ENCODE measurements at places on chromosomes 13 and 19. TPM values are rescaled to one million over a fixed set of nuclear protein-coding genes. Genes with fewer than 3 reads are reported as not detected.
A peak's percentile ranks its signal among the peaks of the same experiment; 100 is the strongest.

DNA sequence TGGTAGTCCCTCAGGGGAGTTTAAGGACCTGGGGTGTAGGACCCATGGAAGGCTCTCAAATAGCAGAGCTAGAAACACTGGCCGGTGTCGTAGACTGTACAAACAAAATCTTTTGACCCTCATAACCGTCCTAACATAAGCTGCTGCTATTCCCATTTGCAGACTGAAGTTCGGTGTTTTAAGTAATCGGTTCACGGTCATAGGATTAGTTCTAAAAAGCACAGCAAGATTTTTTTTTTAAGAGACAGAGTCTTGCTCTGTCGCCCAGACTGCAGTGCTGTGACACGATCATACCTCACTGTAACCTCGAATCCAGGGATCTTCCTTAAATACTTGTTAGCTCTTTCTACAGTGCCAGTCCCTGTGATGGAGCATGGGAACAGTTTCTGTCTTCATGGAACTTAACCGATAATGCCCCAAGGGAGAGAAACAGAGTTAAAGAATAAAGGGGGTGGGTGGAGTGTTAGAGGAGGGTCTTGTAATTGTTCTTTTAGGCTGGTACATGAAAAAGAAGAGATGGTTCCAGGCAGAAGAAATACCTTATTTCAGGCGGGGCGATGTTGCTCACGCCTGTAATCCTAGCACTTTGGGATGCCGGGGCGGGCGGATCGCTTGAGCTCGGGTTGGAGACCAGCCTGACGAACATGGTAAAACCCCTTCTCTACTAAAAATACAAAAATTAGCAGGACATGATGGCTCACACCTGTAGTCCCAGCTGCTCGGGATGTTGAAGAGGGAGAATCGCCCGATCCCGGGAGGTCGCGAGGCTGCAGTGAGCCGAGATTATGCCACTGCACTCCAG, 475 bp upstream of the ZC3H4 start:
- H3K27ac ChIP-seq = no peak overlapping the region
- peak overlapping the region; percentile 92 for H3K4me3 ChIP-seq

- H3K27ac ChIP-seq = no peak overlapping the region
- H3K36me3 ChIP-seq = no peaks in the 10 kb centered on the region
- DNase-seq = no peak
- no peaks in the 10 kb centered on the region for H3K27me3 ChIP-seq
- H3K4me1 ChIP-seq = no peaks in the 10 kb centered on the region
- no peak overlapping the region for H3K4me3 ChIP-seq
These were observed 147.7 kb downstream of the TM9SF2 start for GRCh38 chr13:99648927-99649326.

DNA sequence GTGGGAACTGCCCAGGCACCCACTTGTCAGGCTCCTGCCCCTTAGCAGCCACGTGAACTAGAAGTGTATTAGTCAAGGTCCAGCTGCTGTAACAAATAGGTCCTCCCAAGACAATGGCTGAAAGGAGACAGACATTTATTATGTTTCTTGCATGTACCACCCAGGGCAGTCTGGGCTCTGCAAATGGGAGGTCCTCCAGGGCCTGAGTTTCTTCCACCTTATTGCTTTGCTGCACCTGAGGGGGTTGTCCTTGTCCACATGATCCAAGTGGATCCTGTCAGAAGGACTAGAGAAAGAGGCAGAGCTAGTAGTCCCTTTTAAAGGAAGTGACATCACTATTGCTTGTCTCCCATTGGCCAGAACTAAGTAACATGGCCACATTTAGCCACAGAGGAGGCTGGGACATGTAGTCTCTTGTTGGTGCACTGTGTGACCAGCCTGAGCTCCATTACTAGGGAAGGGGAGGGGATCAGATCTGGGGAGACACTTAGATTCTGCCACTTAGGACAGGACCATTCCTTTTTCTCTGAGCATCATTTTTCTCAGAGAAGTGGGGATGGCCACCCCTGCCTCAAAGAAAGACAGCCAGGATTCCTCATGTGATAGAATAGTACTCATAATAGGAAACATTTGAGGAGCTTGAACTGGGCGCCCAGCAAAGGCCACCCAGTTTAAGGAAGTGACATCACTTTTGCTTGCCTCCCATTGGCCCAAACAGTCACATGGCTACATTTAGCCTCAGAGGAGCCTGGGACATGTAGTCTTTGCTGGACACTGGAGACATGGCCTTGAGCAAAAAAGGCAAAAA, 15.1 kb downstream of the CC2D1A start:
- no peak overlapping the region for H3K27ac ChIP-seq
- no peak overlapping the region for H3K4me3 ChIP-seq
- no peaks in the 10 kb centered on the region for H3K4me1 ChIP-seq
- peaks cover 50% of the 10 kb centered on the region for H3K36me3 ChIP-seq
- H3K27me3 ChIP-seq = no peaks in the 10 kb centered on the region

GRCh38 chr13:78589206-78589605, 14.1 kb downstream of the POU4F1 start:
- peak; percentile 95 for DNase-seq
- H3K36me3 ChIP-seq = no peaks in the 10 kb centered on the region

- H3K36me3 ChIP-seq = peaks cover 4% of the 10 kb centered on the region
- no peak overlapping the region for H3K27ac ChIP-seq
- peaks cover 5% of the 10 kb centered on the region for H3K4me1 ChIP-seq
- no peak overlapping the region for H3K4me3 ChIP-seq
- no peak for DNase-seq
These were observed 57.5 kb upstream of the KCTD4 start for GRCh38 chr13:45258334-45258675.

- H3K36me3 ChIP-seq = peaks cover 61% of the 10 kb centered on the region
- no peak overlapping the region for H3K27ac ChIP-seq
- H3K4me3 ChIP-seq = no peak overlapping the region
- no peaks in the 10 kb centered on the region for H3K4me1 ChIP-seq
- no peak for DNase-seq
These were observed 19.7 kb downstream of the ZC3H4 start for GRCh38 chr19:47093841-47094240.

Gene SLC6A16
- 3.3 TPM for total RNA-seq

Gene CLEC17A
- total RNA-seq = not detected

Gene GSX1
- not detected for total RNA-seq
